Activated T-cell treated with anti-CD3 and anti-CD28 coated beads, Interleukin-2, amount 50 U/mL, for 24 hours (primary cell): ENCODE measurements at places on chromosomes 12 and 14.

GRCh38 chr14:98444077-98444476, 827.9 kb downstream of the BCL11B start:
- DNase-seq: peak; percentile 38

- no peak for DNase-seq
These were observed 138.9 kb downstream of the PIWIL1 start for GRCh38 chr12:130476451-130477135.

DNA sequence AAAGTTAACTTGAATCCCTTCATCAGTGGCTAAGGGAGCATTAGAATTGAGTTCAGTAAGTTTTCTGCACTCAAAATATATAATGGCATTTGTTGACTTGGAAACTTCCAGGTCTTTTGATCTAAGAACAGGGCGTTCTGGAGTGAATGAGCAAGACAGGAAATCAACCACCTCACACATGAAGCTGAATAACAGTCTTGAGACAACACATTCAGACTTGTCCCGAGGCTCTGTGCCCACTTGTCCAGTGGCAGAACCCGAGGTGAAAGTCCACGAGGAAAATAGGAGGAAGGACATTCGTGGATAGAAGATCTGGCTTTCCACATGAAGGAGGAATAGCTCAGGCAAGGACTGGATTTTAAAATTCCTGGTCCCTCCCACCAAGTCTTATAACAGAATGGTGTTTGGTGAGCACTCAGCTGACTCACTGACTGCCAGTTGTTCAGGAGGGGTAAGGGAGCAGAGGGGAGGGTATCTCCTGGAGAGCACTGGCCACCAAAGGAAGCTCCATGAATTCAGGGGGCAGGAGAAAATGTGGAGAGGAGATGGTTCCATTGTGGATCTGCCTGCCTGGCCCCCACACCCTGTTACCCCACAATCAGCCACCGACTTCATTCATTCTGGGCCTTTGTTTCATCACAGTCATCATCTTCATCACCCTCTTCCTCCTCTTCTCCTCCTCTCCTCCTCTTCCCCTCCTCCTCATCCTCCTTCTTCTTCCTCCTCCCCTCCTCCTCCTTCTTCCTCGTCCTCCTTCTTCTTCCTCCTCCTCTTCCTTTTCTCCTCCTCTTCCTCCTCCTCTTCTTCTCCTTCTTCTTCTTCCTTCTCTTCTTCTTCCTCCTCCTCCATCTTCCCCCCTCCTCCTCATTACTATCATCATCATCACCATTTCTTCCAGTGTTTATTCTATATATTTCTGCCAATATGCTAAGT, 620.1 kb downstream of the MED13L start:
- no peak for DNase-seq

- DNase-seq: no peak
These were observed 121.0 kb downstream of the SCARB1 start for GRCh38 chr12:124742678-124743077.

DNA sequence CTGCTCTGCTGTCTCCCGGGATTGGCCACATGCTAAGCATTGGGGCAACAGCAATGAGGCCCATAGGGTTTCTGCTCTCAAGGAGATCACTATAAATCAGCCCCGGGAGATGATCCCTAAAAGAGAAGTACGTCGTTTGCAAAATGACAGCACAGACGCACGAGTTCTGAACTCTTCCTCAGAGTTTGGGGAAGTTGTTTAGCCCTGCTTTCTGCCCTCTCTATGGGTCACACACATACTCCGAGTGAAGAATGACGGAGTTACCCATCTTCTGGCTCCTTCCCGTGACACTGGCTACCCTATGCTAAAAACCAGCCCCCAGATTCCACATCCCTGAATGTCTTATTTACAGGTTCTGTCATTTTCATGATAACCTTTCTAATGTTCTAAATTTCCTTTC, 258.0 kb upstream of the PLEKHG7 start:
- no peak for DNase-seq

DNA sequence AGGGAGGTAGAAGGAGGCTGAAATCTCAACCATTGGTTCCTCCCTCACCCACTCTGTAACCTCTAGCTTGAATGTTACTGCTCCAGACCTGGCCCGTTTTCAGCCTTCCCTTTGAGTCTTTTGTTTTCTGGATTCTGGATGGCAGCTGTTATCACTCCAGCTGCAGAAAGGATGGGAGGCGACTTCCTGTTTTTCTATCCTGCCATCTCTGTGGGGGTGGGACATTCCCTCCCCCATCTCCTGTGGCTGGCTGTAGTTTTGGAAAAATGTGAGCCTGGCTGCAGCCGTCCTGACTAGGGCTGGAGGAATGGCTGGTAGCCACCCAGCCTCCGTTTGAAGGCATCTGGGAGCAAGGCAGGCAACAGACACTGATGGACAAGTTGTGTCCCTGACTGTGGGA, 2.9 kb upstream of the PPFIBP1 start:
- no peak for DNase-seq

DNA sequence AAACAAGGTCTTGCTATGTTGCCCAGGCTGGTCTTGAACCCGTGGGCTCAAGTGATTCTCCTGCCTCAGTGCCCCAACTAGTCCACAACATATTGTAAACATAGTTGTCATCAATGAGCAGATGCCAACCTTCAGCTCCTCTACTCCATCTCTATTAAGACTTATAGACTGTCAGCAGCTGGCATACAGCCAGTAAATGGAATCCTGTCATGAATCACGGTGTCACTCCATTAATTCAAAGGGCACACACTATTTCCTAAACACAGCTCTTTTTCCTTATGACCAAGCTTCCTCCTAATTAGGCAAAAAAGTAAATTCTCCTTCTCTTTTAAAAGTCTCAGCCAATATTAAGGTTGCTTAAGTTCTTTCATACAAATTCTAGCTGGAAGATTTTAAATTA, 111.2 kb downstream of the ITPR2 start:
- no peak for DNase-seq

GRCh38 chr12:98808243-98808875, 163.3 kb downstream of the APAF1 start:
- DNase-seq: no peak

DNA sequence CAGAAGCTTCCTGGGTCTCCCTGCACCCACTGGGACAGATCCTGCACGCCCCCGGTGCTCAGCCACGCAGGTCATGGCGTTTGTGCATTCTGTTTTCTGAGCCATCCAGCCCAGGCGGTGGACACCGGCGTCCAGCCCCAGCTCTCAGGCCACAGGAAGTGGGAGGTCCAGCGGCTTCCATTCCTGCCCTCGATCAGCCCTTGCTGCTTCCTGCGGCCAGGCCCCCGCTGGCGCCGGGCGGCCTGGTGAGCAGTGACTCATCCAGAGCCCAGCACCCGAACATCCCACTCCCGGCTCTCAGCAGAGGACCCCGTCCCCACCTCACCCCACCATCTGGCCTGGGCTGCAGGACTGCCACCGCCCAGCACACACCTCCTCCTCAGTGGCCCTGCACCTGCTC, 18.0 kb upstream of the NUDT14 start:
- DNase-seq: no peak

- no peak for DNase-seq
These were observed 59.2 kb upstream of the RTRAF start for GRCh38 chr14:51929910-51930682.

DNA sequence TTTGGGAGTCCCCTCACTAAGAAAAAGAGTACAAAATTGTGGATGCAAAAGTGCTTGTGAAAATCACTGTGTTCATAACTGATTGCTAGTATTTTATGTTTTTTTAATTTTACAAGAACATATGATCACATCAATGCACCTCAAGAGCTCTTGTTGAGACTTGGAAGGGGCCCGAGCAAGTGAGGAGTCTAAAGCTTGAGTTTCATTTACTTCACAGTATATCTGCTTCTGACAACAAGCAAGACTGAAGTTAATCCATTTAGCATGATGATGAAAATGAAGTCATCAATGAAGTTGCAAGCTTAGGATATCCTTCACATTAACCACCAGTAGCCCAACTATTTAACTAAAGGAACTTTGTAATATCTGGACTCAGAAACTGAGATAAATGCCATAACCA, 182.5 kb upstream of the DIO2 start:
- DNase-seq: no peak

DNA sequence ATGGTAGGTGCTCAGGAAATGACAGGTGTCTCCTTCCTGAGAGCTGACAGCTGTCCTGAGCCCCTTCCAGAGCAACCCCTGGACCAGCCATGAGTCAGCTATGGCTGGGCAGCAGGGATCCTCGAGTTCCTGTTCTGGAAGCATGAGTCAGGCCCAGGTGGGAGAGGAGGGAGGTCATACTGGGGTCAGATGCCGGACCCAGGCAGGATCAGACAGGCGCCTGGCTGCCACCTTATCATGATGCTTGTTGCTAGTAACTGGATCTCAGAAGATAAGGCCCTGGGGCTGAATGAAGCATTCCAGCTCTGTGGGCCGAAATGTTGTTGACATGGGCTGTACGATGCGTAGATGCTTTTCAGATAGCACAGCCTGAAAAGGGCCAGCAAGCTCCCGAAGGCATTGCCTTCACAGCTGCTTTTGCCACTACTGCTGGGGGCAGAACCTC, 17.4 kb upstream of the KRT7 start:
- no peak for DNase-seq

- no peak for DNase-seq
These were observed 39.3 kb downstream of the PITPNM2 start for GRCh38 chr12:123111498-123112165.

DNA sequence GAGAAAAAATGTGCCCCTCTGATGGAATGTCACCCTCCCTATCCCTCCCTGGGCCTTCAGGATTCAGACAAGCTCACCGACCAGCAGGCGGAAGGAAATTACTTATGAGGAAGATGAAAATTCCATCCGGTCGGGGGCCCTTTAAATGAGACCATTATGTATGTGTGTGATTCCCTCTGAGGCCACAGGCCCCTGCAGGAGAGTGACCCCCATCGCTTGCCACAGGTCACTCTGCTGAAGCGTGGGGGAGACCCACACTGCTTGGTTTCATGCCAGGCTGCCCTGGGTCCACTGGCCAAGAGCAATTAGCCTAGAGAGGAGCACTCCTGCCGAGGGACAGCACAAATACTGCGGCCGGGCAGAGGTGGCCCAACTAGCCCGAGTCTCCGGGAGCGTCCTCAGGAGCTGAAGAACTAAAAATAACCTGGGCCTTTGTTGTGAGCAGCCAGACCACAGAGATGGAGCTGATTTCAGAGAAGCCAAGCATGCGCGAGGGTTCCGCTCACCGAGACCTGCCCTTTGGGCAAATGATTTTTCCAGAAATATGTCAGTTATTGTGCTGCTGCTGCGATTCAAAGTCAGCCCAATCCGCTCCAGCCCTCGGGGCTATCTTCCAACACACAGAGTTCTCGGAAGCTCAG, 276.4 kb downstream of the DPF3 start:
- DNase-seq: no peak

- DNase-seq: peak; percentile 32
These were observed at the start of gene KCNJ8 for GRCh38 chr12:21774358-21775132. Gene KCNJ8 (minus strand): TSS chr12:21774706. CDS start chr12:21773616, 1,090 bp downstream.

DNA sequence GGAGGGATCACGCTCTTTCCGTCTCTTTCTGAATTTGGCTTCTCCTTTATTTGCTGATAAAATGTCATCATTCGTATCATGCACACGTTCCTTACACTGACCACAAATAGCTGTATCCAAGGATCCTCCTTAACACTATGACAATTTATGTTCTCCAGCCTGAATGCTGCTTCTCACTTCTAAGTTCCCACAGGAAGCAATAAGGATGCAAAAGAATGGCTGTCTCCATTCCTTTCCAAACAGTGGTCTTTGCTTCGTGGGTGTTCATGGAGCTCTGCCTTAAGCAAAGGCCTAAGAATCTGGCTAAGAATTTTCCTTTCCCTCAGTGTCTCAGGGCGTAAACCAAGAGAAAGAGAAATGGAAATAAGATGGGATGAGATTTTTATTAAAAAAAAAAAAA, 200.2 kb downstream of the ITPR2 start:
- no peak for DNase-seq

- DNase-seq: no peak
These were observed 11.3 kb upstream of the KCNMB4 start for GRCh38 chr12:70354787-70355186.

GRCh38 chr14:96512602-96513397, 10.6 kb downstream of the PAPOLA start:
- no peak for DNase-seq
